ENCODE measurements at places on chromosomes 6 and 20.

- DNase-seq, result no peak
Observed at GRCh38 chr6:14660806-14661579, 543.4 kb downstream of the CD83 start.

DNA sequence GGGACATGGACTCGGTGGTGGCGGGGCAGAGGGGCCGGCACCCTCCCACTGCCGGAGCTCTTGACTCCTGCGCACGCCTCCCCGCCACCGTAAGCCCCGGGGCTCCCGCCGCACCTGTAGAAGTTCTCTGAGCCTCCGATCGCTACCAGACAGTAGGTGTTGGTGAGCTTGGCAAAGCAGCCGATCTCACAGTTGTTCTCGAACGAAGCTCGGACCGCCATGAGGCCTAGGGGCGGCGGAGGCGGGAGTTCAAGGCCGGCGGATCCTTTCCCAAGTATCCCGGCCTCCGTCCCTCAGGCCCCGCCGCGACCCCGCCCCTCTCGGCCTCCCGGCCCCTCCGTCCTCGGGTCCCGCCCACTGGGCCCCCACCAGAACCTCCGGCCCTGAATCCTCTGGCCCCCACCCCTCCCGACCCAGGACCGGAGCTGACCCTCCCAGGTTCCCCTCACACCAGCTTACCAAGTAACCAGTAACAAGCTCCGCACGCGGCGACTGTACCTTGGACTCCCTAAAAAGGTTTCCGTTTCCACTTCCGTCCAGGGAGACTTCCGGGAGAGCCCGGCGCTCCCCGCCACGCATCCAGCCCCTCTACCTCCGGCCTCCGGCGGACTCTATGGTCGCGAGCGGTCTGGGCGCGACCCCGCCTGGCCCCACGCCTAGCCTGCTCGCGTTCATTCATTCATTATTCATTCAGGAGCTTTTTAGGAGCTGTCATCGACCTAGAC, at the start of gene EIF6:
EIF6 (minus strand) TSS at position 506 of the 725 bp plus-strand sequence; CDS start at position 221, 285 bp downstream.
- DNase-seq, result peak; percentile 91

DNA sequence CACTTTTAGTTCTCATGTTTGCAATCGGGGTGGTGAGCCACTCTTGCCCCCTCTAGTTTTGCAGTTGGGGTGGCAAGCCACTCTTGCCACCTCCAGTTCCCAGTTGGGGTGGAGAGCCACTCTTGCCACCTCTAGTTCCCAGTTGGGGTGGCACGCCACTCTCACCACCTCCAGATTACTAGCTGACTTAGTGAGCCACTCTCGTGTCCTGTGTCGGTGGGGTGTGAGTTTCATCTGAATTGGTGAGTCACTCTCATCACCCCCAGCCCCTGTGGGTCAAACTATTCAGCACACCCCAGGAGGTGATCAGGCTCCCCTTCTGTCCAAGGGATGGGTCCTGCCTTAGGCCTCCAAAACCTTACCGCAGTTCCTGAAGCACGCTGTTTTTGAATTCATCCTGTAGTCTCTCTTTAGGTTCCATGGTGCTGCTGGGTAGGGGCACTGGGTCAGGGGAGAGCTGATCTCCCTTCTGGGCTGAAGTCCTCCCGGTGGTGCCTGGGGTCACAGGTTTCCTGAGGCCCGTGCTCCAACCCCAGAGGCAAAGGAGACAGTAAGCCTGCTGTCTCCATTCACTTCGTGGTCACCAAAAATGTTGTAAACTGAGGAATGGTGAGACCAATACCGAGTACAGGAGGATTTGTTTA, 224.2 kb upstream of the SYNCRIP start:
- no peak for DNase-seq

- DNase-seq, result peak; percentile 28
Observed at GRCh38 chr20:12264711-12265110, 347.0 kb downstream of the BTBD3 start.

- DNase-seq, result no peak
Observed at GRCh38 chr6:43113431-43114260, 37.5 kb downstream of the PTK7 start.

Data from NCI-H524 (cell line).